ENCODE measurements at places on chromosomes 4 and X.

DNA sequence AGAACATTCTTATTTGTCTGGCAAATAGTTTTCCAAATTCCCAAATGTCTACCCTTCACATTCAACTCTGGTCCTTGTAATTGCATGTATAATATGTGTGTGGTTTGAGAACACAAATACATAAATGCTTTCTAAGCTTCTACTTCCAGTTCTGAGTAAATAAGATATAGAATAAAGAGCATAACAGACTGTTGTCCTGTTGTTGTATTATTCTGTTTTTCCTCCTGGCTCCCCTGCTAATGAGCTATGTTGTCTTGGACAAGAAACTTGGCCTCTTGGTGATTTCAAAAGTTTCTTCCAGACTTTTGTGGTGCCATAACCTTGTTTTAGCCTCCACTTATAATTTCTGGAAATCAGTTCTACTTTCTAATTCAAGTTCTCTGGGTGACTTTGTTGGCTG is 75.3 kb upstream of the USP38 start:
- DNase-seq, result no peak

- no peak for DNase-seq
These were observed 38.2 kb upstream of the ABCG2 start for GRCh38 chr4:88196523-88197185.

GRCh38 chrX:30219372-30219771 is 4.0 kb downstream of the MAGEB2 start:
- no peak for DNase-seq

GRCh38 chr4:3699678-3700077 is 66.5 kb upstream of the ADRA2C start:
- no peak for DNase-seq

GRCh38 chr4:82852751-82853285 is 38.1 kb downstream of the SEC31A start:
- no peak for DNase-seq

DNA sequence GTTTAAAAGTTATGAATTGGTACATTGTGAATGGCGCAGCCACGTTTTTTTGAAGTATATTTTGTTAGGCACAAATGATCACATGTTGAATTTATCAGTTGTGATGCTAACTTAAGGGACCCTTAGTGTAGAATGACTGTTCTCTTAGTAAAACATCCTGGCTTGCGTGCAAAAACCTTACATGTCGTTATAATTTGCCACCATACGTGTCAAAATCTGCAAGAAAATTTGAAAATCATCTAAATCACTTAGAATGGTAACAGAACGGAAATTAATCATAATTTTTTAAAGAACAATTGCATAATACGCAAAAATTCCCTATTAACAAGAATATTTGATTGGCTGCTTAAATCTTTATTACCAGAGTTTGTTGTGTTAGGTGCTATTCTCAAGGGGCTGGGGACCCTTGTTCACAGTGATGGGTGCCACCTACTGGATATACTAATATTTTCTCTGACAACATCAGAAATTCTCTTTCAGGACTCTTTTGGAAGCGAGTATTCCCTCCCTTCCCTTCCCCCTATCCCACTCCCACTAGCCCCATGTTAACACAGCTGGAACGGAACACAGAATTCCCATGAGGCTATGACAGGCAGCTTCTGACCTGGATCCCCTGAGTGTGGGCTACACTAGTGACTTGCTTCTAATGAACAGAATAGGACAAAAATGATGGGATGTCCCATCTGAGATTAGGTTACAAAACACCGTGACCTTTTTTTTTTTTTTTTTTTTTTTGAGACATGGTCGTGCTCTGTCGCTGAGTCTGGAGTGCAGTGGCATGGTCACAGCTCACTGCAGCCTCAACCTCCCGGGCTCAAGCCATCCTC is 71.8 kb downstream of the SUPT20HL2 start:
- DNase-seq, result no peak

DNA sequence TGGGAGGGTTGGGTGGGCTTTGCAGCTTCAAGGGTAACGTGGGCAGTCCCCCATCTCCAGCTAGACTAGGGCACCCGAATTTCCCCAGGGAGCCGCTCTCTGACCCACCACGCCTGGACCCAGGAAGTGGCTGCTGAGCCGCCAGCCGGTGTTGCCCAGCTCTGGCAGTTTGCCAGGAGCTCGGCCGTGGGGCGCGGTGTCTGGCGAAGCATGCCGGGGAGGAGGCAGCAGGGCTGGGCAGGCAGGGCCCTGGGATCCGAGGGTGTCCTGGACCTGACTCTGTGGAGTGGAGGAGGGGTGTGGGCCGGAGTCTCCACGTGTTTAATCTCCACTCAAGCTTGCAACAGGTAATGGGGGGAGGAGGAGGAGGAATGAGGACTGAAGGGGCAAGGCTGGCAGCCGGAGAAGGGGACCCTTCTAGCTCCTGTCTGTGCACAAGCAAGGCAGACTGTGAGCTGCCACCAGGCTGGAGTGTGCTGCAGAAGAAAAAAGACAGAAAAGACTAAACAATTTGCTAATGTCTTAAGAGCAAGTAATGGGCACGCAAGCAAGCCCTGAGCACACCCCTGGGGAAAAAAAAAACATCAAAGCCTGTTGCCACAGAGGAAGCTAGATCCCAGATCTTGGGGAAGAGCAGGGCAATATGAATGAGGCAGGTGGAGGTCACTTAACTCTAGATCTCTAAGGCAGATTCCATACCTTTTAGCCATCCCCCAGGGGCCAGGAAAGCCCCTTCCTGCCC is 2.4 kb downstream of the LONRF3 start:
- no peak for DNase-seq

- DNase-seq, result no peak
These were observed 100.8 kb downstream of the SHROOM3 start for GRCh38 chr4:76535603-76536372.

DNA sequence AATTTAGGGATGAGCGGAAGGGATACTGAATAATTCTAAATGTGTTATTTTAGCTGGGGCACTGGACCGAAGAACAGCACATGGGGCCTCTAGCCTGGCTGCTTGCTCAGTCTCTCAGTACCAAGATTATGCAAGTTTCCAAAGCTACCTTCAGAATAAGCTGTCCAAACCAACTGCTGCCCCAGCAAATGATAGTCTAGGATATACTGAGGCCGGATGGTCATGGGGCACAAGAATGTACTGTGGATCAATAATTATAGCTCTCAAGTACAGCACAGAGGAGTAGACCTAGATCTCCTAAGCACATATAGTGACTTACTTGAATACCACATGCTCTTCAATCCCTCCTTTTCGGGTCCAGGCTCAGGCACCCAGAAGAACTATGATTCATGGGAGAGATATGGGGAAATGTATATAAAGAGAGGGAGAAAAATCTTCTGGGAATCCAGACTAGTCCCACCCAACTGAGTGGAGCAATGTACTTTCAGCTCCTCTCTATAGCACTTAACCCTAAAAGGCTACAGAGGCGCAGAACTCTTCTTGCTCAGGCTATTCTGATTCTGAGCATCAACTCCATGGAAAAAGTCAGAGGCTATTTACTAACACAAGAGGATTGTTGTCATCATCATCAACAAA is 160.3 kb upstream of the GPC4 start:
- DNase-seq, result no peak

DNA sequence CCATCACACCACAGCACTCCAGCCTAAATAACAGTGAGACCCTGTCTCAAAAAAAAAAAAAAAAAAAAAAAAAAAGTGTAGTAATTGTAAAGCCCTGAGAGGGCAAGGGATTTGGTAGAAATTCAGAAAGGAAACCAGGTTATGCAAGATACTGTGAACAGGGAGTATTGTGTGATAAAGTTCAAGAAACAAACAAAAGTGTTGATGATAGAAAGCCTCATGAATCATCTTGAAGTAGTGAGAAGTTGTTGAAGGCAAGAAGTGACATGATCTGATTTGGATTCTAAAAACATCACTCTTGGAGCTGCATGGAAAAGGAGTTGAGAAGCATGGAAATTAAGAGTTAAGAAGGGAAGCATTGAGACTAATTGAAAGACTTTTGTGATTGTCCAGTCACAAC is 102.2 kb downstream of the RAP1GDS1 start:
- DNase-seq, result no peak

- DNase-seq, result no peak
These were observed 362.2 kb downstream of the SMARCA1 start for GRCh38 chrX:129161108-129161507.

DNA sequence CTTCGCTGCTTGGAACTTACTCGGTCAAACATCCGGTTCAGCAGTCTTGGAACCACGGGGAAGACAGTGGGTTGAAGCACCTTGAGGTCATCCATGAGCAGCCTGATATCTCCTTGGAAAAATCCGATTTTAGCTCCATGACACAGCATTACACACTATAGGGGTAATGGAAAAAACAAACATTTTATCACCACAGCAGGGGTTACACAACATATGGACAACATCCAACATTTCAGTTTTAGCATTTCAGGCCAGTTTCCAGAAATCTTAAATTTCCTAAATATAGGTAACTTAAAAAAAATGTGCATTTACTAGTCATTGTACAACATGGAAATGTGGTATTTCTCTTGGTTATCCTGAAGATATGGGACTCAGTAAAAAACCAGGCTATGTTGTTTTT is 34.4 kb upstream of the CENPU start:
- DNase-seq, result no peak

DNA sequence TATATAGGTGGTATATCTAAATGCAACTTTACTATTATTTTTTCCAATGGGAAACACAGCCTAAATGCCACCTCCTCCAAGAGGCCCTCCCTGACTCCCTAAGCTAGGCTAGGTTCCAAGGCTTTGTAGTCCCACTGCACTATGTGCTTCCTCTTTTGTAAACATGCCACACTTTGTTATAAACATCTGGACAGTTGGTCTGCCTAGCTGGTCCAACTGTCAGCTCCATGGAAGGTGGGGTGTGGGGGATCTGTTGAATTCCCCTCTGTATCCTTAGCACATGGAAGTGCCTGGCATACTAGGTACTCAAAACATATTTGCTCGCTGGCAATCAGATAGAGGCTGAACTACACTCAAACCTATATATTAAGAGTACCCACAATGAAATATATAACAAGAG is 63.4 kb downstream of the SLC9A7 start:
- DNase-seq, result no peak

DNA sequence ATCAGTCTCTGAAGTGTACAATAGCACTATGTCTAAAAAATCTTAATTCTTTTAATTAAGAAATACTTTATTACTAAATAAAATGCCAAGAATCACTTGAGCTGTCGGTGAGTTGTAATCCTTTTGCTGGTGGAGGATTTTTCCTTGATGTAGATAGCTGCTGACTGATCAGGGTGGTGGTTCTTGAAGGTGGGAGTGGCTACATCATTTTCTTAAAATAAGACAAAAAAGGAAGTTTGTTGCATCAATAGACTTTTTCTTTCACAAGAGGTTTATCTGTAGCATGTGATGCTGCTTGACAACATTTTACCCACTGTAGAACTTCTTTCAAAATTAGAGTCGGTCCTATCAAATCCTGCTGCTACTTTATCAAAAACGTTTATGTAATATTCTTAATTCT is 68.8 kb upstream of the ZC4H2 start:
- DNase-seq, result no peak

- DNase-seq, result no peak
These were observed 35.4 kb downstream of the FABP2 start for GRCh38 chr4:119286377-119287002.

GRCh38 chr4:6875431-6875831 is 34.2 kb upstream of the TBC1D14 start:
- DNase-seq, result no peak

DNA sequence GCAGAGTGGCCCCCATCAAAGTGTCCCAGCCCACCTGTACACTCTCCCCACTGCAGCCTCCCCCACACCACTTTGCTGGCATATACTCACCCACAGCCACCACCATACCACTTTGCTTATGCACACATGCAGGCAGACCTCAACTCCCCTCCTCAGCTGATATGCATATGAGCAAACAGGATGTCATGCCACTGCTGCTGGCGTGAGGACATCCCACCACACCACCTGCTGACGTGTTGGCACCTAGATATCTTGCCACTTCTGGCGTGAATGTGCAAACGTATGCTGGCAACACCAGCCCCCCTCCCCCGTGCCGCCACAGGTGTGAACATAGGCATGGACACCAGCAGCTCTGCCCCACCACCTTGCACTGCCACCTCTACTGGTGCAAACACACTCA is 22.4 kb upstream of the MAGEA8 start:
- no peak for DNase-seq

- no peak for DNase-seq
These were observed 33.8 kb downstream of the WWC2 start for GRCh38 chr4:183132865-183133264.

DNA sequence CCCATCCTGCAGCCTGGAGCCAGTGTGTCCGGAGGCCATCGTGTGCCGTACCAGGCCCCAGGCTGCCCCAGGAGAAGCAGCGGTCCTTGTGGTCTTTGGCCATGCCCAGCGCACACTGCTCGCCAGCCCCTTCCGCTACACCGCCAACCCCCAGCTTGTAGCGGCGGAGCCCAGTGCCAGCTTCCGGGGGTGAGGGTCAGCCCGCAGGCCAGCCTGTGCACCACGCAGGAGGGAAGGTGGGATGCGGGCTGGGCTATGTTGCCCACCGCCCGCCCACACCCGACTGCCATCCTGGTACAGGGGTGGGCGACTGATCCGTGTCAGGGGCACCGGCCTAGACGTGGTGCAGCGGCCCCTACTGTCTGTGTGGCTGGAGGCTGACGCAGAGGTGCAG is 7.6 kb upstream of the SRPK3 start:
- no peak for DNase-seq

GRCh38 chr4:114383721-114384120 is 214.9 kb upstream of the UGT8 start:
- DNase-seq, result no peak

DNA sequence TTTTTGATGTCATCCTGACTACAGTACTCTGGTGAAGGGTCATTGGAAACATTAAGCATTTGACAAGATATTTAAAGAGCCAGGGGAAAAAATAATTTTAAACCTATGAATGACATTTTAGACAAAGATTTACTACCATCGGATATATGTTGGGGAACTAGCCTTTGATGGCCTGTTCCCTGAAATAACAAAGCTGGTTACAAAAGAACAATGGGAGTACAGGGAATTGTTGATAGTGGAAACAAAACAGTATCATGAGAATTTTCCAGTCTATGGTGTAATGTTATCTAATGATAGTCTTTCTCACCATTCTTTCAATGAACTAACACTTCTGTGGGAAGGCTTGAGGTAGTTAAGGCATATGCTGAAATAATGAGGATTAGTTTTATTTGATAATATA is 125.9 kb upstream of the KLHL4 start:
- no peak for DNase-seq

Data from stimulated activated CD8-positive, alpha-beta memory T cell treated with anti-CD3 and anti-CD28 coated beads, Interleukin-2, amount 100 ng/mL, for 1 hour (primary cell).